ENCODE measurements at places on chromosomes 5 and 9.

- no peak for DNase-seq
These were observed 6.9 kb downstream of the MRPS2 start for GRCh38 chr9:135507104-135508035.

- DNase-seq = no peak
These were observed 57.7 kb downstream of the FGF18 start for GRCh38 chr5:171477101-171477500.

- no peak for DNase-seq
These were observed 96.0 kb upstream of the PRRC1 start for GRCh38 chr5:127421471-127421870.

- DNase-seq = no peak
These were observed 209.5 kb downstream of the DCP2 start for GRCh38 chr5:113186061-113186460.

Measured in activated CD8-positive, alpha-beta T cell treated with anti-CD3 and anti-CD28 coated beads for 36 hours (primary cell).